ENCODE measurements at places on chromosomes 11 and 22. TPM values are rescaled to one million over a fixed set of nuclear protein-coding genes. Genes with fewer than 3 reads are reported as not detected.

L3MBTL2 gene
- 26.4 TPM for total RNA-seq

MS4A8 gene
- total RNA-seq: not detected

OR51B4 gene
- 0.47 TPM for total RNA-seq

HORMAD2 gene
- 0.47 TPM for total RNA-seq

ZDHHC5 gene
- total RNA-seq: 57.1 TPM

OR52I1 gene
- not detected for total RNA-seq

TRPC6 gene
- 0.42 TPM for total RNA-seq

GLYATL2 gene
- not detected for total RNA-seq

TUBA8 gene
- total RNA-seq: 2.5 TPM

PKDREJ gene
- not detected for total RNA-seq

IRAG1 gene
- 13.1 TPM for total RNA-seq

PYGM gene
- 7.6 TPM for total RNA-seq
